ENCODE measurements at places on chromosomes 5 and 9.

GRCh38 chr5:170334626-170335025, 37.0 kb upstream of the LCP2 start:
- no peak for DNase-seq

DNA sequence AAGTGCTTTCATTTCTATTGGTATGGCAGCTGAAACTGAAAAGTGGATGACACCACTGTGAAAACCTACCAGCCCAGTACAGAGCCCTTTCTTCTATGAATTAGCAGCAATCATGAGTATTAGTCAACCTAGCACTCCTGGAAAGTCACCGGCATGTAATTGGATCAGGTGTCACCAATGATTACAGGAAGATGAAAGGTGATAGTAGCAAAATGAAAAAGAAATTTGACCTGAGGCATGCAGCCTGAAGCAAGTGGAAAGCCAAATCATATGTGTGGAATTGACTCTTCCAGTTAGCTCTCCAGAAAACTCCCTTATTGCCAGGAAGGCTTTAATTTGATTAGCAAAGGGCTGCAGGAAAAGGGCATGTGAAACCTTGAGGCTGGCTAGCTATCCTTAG, 81.2 kb upstream of the NAA35 start:
- no peak for DNase-seq

DNA sequence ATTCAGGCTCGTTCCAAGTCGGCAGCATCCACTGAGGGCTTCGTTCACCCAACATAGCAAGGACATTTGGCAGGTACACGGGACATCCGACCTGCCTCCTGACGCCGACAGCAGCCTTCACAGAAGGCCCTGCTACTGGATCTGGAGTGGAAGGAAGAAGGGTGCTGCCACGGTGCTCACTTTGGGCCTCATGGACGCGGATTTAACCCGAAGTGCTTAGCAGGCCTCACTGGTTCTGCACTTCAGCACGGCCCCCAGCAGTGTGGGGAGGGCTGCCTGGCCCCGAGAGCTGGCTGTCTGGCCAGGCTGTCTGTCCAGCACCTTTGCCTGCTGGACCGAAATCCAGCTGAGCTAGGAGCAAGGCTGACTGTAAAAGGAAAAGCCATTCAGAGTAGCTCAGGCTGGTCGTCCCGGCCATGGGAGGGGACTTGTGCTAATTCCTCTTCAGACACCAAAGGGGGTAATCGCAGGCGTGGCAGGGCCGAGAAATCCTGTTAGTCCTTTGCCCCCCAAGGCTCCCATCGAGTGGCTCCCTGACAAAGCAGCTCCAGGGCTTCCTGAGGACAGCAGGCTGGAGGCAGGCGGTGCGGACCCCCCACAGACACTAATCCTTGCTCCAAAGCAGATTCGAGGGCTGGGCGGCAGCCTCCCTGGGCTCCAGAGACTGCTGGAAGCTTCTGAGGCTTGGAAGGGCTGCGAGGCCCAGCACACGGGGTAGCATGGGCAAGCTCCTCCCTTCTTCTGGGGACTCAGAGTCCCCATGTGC, 11.1 kb upstream of the RXRA start:
- no peak for DNase-seq

- DNase-seq: no peak
These were observed 147.8 kb downstream of the TMEM38B start for GRCh38 chr9:105842023-105842644.

DNA sequence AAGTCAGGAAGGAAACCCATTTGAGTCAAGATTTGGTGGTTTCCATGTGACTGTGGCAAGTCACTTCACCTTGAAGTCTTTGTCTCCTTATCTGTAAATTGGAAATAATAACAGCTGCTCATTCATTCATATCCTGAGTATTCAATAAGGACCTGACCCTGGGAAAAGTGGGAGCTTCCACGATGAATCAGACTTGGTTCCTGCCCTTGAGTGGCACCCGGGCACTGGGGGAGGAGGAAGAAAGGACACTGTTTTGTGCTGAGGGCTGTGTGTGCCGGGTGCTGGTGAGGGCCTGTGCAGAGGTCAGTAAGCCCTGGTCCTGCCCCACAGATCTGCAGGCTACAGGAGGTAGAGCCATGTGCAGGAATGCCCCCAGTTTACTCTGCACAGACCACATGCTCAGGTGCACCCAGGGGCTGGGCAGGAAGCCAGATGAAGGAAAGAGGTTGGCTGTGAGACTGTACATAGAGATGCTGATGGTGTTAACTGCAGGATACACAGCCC, 6.8 kb downstream of the NDST1 start:
- DNase-seq: no peak
